NCI-H524 (cell line): ENCODE measurements at places on chromosomes 13 and 19.

GRCh38 chr13:44818016-44818415 lies 171.3 kb downstream of the NUFIP1 start:
- peak; percentile 31 for DNase-seq

DNA sequence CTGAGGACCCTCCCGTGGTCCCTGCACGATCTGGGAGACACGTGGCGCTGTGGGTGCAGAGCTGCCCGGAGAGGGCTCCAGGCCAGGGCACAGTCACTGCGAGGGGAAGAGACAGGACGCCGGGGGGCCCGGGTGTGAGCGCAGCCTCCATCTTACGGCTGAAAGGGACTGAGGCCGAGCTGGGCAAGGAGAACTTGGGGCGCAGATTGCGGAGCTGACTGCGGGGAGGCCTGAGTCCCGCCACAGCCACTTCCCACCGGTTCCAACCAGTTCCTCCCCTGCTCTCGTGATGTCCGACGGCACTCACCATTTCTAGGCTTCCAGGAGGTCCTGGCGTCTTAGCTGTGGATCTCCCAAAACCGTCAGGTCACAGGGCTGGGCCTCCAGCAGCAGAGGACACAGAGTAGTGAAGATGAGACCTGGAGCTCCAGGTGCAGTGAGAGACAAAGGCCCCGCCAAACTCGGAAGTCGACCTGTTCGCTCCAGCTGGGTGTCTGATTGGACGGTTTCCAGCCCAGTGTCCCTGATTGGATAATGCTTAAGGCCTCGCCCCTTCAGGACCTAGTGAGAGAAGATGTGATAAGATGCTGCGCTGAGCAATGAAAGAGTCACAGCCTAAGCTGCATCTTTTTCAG lies 4.8 kb upstream of the ZNF253 start:
- no peak for DNase-seq

- no peak for DNase-seq
Observed at GRCh38 chr13:77028202-77028601, 1.2 kb upstream of the FBXL3 start.

DNA sequence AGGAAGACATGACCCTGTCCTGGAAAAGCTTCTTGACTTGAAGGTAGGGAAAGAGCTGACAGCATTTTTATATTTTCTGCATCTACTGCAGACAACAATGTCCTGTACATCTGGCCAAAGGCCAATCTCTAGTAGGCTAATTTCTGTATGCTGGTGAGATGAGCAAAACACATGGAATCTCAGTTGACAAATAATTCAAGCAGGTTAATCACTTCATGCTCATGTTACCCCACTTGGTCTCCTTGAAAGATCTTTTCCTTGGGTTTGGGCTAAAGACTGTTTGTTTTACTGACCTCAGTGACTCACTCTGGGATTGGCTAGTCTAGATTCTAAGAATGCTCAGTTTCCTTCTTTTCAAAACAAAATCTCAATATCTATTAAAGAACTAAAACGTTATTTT lies 298.8 kb downstream of the LMO7 start:
- DNase-seq, result no peak

DNA sequence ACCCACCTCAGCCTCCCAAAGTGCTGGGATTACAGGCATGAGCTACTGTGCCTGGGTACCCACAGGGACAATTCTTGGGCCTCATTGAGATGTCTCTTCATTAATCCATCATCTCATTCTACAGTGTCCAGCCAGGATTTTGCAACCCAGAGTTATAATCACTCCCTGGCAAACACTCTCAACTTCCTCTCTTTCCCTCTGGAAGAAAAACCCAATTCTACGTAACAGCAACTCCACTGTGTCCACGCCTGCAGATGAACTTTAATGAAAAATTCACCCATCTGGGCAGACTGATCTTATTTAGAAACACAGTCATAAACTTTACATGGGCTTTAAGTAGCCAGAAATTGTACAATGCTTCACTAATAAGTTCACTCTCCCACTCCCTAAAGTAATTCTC lies 90.1 kb upstream of the ABCC4 start:
- DNase-seq, result no peak

- no peak for DNase-seq
Observed at GRCh38 chr13:99892196-99892613, 79.4 kb downstream of the ZIC5 start.

DNA sequence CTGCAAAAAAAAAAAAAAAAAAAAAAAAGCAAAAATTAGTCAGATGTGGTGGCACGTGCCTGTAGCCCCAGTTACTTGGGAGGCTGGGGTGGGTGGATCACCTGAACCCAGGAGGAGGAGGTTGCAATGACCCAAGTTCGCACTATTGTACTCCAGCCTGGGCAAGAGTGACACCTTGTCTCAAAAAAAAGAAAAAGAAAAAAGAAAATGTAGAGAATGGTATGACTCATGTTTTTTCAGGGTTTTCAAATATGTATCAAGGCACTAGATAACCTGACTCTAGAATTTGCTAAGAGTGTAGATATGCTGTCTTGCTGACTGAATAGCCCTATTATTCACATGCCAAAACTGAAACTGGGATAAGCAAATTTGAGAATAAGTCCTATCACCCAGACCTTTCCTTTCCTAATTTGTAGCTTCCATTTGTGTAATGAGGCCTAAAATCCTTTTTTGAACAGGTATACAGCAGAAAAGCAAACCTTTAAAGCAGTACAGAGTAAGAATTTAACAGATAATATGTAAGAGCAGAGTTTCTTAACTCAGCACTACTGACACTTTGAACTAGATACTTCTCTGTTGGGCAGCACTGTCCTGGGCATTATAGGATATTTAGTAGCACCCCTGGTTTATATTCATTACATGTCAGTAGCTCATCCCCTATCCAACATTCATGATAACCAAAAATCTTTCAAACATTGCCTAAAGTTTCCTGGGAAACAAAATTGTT lies 108.6 kb downstream of the ELF1 start:
- no peak for DNase-seq
